ENCODE measurements at places on chromosomes 11 and 22.
A peak's percentile ranks its signal among the peaks of the same experiment; 100 is the strongest.

DNA sequence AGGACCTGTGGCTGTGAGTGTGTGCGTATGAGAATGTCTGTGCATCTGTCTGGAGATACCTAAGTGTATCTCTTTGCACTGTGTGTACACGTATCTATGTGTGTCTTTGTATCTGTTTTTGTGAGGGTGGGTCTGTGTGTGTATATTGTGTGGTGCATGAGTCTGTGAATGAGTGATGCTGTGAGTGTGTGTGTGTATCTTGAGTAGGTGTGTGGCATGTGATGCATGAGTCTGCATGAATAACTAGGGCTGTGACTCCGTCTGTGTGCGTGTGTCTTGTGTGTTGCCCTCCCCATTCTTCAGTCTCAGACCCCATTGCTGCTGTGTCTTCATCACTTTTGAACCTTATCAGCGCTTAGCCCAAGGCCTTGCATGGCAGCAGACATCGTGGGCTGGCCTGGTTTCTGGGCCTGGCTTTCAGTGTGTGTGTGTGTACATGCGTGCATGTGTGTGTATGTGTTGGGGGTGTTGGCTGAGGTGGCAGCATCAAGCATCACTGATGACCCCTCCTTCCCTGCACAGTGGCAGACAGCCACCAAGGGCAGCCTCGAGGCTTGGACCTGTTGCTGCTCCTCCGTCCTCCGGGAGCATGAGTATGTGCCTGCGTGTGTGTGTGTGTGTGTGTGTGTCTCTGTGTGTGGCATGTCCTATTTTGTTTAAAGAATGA lies 1.4 kb downstream of the SGSM1 start:
- no peak for DNase-seq

GRCh38 chr11:67508486-67509121 lies 642 bp upstream of the CDK2AP2 start:
- DNase-seq, result peak; percentile 99

GRCh38 chr22:20008221-20008995 lies 8.2 kb downstream of the ARVCF start:
- no peak for DNase-seq

GRCh38 chr11:21646351-21646750 lies 546.5 kb upstream of the ANO5 start:
- no peak for DNase-seq

DNA sequence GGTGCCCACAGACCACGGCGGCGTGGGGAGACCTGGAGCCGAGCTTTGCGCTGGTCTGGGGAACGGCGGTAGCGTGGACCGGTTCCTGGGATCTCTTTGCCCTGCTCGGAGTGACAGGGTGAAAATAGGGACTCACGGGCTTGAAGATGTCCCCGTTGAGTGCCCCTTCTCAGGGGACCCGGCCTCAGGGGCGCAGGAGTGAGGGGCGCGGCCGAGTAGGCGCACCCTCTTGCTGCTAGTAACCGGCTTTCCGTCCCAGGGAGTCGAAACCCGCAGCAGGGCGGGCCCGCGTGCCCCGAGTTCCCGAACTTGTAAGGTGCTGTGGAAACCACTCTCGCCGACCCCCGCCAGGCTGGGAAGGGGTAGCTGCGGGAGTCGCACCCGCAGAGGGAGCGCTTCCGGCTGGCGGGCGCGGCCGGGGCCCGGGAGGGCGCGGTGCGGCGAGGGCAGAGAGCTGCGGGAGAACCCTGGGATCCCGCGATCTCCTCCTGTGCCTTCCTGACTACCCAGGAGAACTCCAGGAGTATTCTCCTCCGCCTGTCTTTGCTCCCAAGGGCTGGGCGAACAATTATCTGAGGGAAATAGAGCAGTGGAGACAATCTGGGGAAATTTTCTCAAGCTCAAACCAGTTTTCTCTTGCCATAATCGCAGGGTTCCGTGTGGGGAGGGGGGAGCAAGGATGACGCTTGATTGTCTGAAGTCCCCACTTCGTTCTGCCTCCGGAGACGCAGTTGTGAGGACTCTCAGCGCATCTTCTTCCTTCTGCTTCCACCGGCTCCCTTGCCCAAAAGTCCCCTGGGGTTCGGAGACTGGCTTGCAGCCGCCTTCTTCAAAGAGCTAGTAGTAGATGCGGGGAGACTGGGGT lies 666 bp downstream of the NELL1 start:
- DNase-seq, result no peak

DNA sequence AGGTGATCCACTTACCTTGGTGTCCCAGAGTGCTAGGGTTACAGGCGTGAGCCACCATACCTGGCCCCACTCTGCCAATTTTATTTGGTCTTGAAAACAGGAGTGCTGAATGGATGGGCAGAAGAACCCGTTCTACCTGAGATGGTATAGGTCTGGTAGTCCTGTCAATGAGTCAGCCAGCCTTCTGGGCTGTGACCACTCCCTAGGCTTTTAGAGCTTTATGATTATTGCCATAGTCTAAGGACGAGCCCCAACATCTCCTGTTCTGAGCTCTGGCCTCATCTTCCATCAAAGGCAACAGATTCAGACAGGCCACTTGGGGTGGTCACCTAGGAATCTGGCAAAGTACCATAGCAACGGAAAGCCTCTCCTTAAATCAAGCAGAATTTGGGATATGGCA lies 11.5 kb downstream of the ZDHHC5 start:
- DNase-seq, result no peak

- DNase-seq, result no peak
These were observed at the start of gene SLC5A1 for GRCh38 chr22:32042924-32043323. Gene SLC5A1 (plus strand): TSS chr22:32043261. CDS start chr22:32043282, 21 bp downstream.

Measured in activated CD4-positive, alpha-beta T cell treated with anti-CD3 and anti-CD28 coated beads, Interleukin-2, Interleukin-4, amounts not matched to agents 100 ng/mL and 50 ng/mL, durations not matched to agents 16 hours and 8 hours (primary cell).